ENCODE measurements at places on chromosomes 7 and 10.

- DNase-seq, result no peak
Measured at GRCh38 chr7:137839903-137840779, 6.6 kb downstream of the DGKI start.

GRCh38 chr10:2326411-2326810 is 589.1 kb upstream of the ADARB2 start:
- DNase-seq, result no peak

GRCh38 chr10:73465978-73466726 is 29.7 kb downstream of the PPP3CB start:
- no peak for DNase-seq

DNA sequence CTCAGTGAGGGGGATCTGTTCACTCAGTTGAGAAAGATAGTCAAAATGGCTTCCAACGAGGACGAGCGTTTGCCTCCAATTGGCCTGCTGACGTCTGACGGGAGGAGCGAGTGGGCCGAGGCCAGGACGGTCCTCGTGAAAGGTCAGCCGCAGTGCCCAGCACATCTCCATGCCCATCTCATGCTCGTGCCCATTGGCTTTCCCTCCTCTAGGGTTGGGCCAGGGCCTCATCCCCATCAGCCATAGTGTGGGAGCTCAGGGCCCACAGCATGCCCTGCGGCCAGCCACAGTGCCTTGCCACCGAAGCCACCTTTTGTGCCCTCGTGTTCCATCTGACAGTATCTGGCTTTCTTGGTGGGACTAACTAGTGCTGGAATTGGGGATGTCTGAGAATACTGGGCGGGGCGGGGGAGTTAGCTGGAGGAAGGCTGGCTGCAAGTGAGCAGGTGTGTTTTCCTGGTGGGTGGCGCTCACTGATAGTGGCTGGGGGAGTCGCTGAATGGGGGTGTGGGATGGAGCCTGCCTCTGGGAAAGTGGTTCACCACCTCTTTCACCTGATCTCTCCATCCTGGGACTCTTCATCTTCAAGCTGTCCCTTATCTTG is 13.9 kb downstream of the CHAT start:
- no peak for DNase-seq

DNA sequence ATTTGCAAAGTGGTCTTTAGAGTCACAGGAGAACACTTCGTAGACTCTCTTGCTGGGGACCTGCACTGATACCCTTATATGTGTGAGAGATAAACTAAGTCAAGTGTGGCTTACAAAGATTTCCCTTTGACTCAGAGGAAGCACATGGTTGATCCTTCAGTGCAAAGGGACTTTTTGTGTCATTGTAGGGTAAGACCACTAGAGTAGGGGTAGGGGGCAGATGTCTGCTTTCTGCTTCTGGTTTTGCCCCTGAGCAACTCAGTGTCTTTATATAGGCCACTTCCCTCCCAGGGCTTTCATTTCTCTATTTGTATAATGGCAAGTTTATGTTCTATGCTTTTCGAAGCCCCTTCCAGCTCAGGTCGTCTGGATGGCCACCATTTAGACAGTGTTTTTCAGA is 281.7 kb downstream of the SORCS3 start:
- no peak for DNase-seq

- DNase-seq, result peak; percentile 20
Measured at GRCh38 chr10:54758791-54759190, 42.2 kb downstream of the PCDH15 start.

- no peak for DNase-seq
Measured at GRCh38 chr7:131747658-131748232, 191.3 kb upstream of the PODXL start.

Measured in ACHN (cell line).